Hypothalamus (tissue), 51 donors: ENCODE measurements at places on chromosomes 6 and 20.

DNA sequence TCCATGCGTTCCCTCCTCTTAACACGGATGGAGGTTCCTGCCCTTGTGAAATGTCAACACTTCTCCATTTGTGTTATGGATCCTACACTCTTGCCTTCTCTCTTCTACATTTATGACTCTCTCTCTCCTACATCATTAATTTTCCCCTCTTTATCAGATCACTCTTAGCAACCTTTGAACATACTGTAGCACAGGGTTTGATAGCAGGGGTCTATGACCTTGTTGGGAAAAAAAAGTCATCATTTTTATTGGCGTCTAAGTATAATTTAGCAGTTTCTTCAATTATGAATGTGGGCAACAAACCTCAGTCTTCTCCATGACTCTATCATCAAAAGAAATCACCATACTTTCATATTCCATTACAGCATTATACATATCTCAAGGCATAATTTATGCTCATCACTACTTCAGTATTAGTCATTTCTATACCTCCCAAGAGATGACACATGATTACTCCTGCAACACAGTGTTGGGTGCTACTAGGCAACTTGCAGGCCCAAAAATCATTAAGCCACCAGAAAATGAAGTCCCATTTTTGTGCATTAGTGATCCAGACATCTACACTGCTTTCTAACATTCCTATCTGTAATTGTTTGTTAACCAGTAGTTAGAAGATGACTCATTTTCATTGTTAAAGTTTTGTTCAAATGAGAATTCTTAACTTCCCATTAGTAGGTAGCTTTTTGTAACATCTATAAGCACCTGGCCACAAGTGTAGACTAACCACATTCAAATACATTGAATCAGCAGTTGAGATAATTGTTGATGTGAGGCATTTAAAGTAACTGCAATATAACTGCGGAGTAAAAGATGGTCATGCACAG, 9.5 kb downstream of the CYP39A1 start:
- DNase-seq = no peak

DNA sequence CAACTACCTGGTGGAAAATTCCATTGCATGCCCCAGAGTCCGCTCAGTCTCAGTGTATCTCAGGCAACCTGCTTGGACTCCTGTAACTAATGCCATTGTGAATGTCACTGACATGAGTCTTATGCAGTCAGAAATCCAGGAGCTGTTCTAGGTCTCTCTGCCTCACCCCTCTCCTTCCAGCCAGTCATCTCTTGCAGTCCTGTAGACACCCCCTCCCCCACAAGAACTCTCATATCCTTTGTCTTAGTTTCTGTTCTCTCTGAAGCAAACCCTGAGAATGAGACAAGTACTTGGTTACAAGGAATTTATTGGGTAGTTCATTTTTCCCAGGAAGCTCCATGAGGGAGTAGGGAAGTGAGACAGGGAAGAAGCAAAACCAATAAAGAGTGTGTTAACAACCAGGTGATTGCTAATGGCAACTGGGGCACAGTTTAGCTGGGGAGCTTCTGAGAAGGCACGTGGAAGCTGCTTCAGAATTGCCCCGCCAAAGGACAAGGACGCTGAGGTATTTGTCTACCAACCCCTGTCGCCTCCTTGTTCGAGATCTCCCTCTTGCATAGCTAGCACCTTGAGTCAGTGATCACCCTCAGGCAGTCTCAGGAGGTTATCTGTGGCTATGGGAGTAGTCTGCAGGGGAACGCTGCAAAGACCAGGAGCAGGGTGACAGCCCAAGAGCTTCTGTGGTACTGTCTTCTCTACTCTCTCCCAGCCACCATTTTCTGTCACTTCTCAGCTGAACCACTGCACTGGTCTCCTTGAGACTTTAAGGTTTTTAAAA, 911.4 kb upstream of the FLRT3 start:
- DNase-seq = no peak

GRCh38 chr6:29736563-29736962, 13.3 kb downstream of the HLA-F start:
- DNase-seq = no peak

DNA sequence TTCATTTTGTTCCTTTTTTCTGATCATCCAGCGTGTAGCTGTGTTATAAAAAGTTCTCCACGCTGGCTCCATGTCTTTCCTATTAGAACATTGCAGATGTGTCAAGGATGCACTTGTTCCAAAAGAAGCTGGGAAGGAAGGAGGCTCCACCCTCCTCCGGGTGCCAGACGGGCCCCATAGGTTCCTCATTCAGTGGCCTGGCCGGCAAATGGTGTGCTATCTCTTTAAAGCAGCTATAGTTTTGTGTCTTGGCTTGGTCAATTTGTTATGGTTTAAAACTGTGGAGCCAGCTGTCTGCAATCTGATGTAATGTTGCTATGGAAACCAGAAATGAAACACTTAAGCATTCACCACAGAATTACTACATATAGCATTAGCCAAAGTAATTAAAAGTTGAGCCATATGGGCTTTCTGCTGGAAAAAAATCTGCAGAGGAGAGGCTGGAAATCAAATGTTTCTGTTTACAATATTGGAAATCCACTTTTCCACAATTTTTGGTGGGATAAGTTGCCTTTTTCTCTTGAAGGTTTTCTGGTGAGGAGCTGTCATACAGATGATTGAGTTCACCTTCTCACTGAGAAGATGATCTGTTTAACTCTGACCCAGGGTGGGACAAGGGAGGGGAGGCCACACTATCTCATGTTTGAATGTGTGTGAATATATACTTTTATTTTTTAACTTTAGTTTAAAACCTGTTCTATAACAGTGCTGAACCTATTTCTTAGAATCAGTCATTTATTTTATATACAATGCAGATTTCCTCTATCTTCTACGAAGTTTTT, 167.4 kb downstream of the SASH1 start:
- no peak for DNase-seq

DNA sequence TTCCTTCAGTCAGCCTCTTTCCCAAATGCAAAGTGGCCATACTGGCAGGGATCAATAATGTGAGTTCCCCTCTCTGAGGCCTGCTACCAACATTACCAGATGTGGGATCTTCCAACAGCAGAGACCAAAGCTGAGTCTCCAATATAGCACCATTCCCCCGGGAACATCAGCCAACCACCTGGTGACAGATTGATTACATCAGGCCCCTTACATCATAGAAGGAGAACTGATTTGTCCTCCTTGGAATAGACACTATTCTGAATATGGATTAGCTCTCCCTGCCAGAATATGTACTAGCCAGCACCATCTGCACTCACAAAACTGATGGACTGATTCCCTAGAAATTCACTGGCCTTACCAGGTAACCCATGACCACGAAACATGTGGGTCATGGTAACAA, 61.9 kb upstream of the CARMIL1 start:
- DNase-seq = no peak
